Fibroblast of skin of right quadriceps (primary cell): ENCODE measurements at places on chromosomes 4 and X.

DNA sequence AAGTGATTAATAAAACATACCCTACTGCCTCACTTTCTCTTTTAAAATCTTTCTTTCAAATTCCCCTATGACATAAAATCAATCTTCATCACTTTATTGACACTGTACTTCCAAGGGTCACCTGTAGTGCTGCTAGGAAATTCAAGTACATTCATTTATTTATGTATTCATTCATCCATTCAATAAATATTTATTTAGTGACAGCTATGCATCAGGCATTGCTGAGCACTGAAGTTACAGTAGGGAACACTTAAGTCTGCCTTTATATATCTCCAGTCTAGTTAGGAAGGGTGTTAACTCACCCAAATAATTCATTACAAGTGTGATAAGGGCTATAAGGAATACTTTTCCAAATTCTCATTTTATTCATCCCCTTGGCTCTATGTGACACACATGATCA lies 2.3 kb downstream of the SYTL5 start:
- no peak for DNase-seq

GRCh38 chrX:2811271-2811670 lies 17.5 kb upstream of the GYG2 start:
- DNase-seq, result no peak

- no peak for DNase-seq
Observed at GRCh38 chrX:126723881-126724280, 95.6 kb upstream of the PRR32 start.

GRCh38 chr4:158190718-158191117 lies 17.9 kb upstream of the GASK1B start:
- no peak for DNase-seq

GRCh38 chr4:88280228-88280795 lies 4.0 kb downstream of the PPM1K start:
- no peak for DNase-seq

GRCh38 chrX:78997870-78998558 lies 52.8 kb downstream of the P2RY10 start:
- no peak for DNase-seq

DNA sequence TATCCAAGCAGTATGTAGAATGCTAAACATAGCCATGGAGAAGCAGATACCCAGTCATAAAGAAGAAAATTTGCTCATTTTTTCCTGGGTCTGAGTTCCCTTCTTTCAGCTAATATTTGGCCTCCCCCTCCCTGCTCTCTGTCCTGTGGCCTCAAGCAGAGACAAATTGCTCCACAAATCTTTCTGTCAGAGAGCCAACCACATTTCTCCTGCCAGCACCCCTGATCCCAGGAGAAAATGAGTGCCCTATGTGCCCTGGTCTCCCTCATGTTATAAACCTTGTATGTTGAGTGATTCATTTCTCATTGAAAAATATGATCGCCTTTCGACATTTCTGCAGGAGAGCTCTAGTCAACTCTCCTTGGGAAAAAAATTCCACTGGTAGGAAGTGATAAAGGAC lies 82.0 kb downstream of the TMEM156 start:
- DNase-seq, result peak; percentile 57

DNA sequence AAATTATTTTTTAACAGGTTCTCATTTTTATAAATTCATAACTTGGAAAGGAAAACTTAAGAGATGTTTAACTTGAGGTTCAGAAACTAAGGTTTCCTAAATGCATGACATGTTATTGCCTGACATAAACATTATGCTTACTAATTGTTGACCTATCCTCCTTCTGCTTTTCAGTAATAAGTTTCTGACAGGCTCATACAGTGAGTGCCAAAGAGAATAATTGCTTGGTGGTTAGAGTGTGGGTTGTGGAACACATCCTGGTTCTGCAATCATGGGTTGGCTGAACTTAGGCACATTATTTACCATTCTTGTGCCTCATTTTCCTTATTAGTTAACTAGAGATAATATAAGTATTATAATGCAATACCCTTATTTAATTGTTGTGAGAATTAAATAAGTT lies 56.5 kb downstream of the BMPR1B start:
- no peak for DNase-seq

DNA sequence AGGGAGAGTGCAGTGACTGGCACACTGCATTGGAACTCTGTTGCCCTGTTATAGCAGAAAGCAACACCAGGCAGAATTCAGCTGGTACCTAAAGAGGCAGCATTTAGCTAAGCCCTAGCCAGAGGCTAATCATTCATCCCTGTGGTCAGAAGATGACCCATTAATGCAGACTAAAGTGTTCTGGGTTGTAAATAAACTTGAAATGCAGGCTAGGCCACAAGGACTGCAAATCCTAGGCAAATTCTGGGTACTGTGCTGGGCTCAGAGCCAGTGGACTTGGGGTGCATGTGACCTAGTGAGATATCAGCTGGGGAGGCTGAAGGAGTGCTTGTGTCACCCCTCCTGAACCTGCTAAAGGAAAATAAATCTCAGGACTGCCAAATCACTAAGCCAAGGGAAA lies 91.2 kb downstream of the LPAR4 start:
- no peak for DNase-seq
